ENCODE measurements at places on chromosomes 13 and 19. TPM values are rescaled to one million over a fixed set of nuclear protein-coding genes. Genes with fewer than 3 reads are reported as not detected.

GRCh38 chr13:24007979-24008620 is 110.8 kb upstream of the C1QTNF9B start:
- DNase-seq, result no peak

KLK3 gene
- total RNA-seq, result not detected

DNA sequence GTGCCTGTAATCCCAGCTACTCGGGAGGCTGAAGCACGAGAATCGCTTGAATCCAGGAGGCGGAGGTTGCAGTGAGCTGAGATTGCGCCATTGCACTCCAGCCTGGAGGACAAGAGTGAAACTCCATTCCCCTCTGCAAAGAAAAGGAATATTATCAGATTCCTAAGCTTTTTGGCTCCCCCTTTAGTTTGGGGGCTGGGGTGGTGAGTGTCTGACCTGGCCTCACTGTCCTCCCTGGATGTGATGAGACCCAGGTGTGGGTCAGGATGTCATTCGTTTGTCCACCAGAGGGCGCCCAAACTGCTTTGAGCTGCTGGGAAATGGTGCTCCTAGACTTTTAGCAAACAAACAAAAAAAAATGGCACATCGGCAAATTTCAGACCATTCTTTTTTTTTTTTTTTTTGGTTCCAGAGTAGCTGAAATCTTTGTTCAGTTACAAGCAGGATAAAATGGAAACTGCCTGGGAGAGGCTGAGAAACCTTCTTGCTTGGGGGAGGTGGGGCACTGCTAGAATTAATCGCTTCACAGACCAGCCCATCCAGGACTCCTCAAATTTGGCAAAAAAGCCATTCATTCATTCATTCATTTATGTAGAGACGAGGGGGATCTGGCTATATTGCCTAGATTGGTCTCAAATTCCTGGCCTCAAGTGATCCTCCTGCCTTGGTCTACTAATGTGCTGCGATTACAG is 29.4 kb downstream of the SPC24 start:
- peak; percentile 85 for DNase-seq

DNA sequence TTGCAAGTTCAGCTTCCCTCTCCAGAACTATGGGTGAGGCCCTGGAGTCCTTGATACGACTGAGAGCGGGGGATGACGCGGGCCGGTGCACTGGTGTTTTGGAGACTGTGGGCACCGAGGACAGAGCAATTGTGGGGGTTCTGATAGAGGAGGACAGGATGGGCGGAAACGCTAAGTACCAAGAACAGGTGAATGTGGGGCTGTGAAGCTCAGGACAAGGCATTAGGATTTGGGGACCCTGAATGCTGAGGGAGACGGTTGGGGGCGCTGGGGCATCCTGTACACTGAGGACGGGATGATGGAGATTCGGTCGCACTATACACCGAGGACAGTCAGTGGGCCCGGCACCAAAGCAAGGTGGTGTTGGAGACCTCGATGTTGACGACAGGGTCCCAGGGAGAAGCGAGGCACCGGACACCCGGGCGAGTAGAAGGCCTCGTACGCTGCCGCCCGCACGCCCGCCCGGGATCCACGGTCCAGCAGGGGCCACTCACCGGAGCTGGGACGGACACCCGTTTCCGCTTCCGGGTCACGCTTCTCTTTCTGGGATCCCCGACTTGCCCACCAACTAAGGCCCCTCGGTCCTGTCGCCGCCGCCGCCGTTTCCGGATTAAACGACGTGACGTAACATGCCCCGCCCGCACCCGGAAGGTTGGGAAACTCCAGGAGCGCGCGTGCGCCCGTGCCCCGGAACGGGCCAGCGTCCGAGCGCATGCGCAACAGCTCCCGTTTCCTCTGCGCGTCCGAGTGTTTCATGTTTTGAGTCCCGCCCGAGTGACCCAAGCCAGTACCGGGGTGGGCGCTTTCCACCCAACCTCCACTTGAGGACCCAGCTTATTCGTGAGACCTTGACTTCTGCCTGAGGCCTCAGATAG is at the start of gene CHMP2A:
Gene CHMP2A (minus strand): TSS at position 612 of the 875 bp plus-strand sequence. CDS start 893 bp downstream, outside the sequence.
- peak; percentile 99 for DNase-seq

PDE4C gene
- 0.96 TPM for total RNA-seq
